ENCODE measurements at places on chromosomes 1 and 21. TPM values are rescaled to one million over a fixed set of nuclear protein-coding genes. Genes with fewer than 3 reads are reported as not detected.
A peak's percentile ranks its signal among the peaks of the same experiment; 100 is the strongest.

GRCh38 chr1:103063921-103064320, 44.4 kb downstream of the COL11A1 start:
- DNase-seq = no peak

- DNase-seq = peak; percentile 79
Measured at GRCh38 chr1:228158151-228159007, 7.2 kb upstream of the IBA57 start.

DNA sequence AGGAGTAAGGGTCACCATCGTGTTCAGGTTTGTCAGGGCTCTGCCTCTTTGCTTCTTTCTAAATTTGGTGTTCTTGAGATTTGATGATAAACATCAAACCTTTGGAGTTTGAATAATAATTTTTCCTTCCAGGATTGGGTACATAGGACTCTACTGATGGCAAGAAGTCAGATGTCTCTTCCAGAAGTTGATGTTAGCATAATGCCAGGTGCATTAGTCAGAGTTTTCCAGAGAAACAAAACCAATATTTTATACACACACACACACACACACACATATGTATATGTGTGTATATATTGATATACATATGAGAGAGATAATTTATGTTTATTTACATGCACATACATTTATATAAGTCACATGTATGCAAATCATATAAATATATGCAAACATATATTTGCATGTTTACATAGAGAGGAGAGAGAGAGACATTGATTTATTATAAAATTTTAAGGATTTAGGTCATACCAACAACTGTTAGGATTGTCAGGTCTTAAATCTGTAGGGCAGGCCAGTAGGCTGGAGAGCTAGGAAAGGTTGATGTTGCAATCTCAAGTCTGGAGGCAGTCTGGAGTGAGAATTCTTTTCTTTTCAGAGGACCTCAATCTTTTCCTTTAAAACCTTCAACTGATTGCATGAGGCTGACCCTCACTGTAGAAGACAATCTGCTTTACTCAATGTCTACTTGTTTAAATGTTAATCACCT, 199.2 kb downstream of the HLX start:
- DNase-seq = no peak

DNA sequence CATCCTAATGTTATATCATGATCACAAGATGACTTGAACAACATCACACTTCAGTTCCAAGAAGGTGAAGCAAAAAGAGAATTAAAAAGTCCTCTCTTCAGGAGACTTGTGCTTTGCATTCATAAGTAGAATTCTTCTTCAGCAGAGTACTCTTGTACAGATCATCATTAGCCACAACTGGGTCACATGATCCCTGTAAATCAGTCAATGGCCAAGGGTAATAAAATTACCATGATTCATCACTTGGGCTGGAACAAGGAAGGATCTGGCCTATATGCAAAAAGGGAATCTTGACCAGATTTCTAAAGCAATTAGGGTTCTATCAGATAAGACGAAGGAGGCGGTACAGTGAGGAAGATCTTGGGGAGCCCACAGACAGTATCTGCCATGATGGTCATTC, 458.0 kb upstream of the DEPDC1 start:
- no peak for DNase-seq

- peak; percentile 87 for DNase-seq
Measured at GRCh38 chr1:37691497-37692077, 729 bp upstream of the CDCA8 start.

DNA sequence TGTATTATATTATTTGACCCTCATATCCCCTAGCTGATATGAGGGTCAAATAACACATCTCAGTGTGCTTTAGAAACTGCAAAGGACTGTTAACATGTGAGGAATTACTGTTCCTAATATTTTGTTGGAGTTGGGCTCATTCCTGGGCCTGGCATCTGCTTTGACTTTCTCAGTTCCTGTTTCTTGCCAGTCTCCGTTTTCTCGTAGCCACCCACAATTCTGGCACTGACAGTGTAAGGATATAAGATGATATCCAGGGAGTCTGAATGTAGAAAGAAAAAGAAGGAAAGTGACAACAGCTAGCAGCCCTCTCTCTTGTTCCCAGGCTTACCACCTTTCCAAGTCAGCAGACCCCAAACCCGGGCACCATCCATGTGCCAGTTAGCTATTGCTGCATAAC, 54.4 kb upstream of the SCMH1 start:
- DNase-seq = no peak

- no peak for DNase-seq
Measured at GRCh38 chr1:221756830-221757551, 15.1 kb upstream of the DUSP10 start.

DNA sequence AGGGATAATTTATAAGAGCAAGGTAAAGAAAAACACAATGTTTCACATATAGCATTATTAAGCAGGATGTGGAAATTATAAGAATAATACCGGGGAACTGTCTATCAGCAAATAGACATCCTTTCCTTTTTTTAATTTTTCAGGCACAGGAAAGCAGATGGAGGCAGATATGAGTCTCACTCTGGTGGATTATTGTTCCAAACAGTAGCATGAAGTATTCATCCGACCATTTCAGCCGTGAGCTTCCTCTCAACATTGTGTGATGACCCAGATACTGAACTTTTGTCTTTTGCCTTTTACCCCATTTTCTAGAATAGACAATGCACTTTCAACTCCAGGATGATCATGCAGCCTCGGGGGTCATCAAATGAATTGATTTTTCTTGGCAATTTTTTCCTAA, 599.8 kb downstream of the ADGRL2 start:
- DNase-seq = no peak

- DNase-seq = peak; percentile 92
Measured at GRCh38 chr1:93846206-93846991, 32.6 kb downstream of the DNTTIP2 start.

GRCh38 chr1:90718411-90719329, 1.6 kb upstream of the BARHL2 start:
- DNase-seq = no peak

The SMYD3 gene
- total RNA-seq = 29.9 TPM

GRCh38 chr1:229864686-229865230, 202.3 kb upstream of the GALNT2 start:
- no peak for DNase-seq

GRCh38 chr21:15986277-15986676, 256.5 kb downstream of the USP25 start:
- DNase-seq = peak; percentile 9
